ENCODE measurements at places on chromosomes 11 and 22.

GRCh38 chr22:36352803-36353507 is 34.8 kb downstream of the MYH9 start:
- no peak for DNase-seq

GRCh38 chr11:20443596-20443995 is 56.1 kb downstream of the PRMT3 start:
- no peak for DNase-seq

DNA sequence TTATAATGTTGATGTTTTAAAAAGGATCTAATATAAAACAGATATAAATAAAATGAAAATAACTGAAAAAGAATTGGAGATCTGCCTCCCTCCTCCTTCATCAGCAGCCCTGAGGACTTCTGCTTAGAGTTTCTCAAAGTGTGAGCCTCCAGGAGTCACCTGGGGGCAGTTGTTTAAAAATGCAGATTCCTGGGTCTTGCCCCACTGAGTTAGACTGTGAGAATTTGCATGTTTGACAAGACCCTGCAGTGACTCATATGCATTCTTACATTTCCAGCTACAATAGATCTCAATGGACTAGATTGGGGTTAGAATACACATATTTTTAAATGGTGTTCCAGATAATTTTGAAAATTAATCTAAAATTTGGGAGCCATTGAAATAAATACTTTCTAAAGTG is 798 bp upstream of the OOSP3 start:
- DNase-seq = no peak

GRCh38 chr11:78449866-78450265 is 32.2 kb upstream of the GAB2 start:
- no peak for DNase-seq

GRCh38 chr11:115345361-115345760 is 158.9 kb downstream of the CADM1 start:
- no peak for DNase-seq

- no peak for DNase-seq
These were observed 229.3 kb downstream of the CASP12 start for GRCh38 chr11:104668797-104669463.

All from activated T-cell treated with anti-CD3 and anti-CD28 coated beads for 4 hours (primary cell).